Kidney tubule cell (primary cell): ENCODE measurements at places on chromosomes 12 and 14.
A peak's percentile ranks its signal among the peaks of the same experiment; 100 is the strongest.

DNA sequence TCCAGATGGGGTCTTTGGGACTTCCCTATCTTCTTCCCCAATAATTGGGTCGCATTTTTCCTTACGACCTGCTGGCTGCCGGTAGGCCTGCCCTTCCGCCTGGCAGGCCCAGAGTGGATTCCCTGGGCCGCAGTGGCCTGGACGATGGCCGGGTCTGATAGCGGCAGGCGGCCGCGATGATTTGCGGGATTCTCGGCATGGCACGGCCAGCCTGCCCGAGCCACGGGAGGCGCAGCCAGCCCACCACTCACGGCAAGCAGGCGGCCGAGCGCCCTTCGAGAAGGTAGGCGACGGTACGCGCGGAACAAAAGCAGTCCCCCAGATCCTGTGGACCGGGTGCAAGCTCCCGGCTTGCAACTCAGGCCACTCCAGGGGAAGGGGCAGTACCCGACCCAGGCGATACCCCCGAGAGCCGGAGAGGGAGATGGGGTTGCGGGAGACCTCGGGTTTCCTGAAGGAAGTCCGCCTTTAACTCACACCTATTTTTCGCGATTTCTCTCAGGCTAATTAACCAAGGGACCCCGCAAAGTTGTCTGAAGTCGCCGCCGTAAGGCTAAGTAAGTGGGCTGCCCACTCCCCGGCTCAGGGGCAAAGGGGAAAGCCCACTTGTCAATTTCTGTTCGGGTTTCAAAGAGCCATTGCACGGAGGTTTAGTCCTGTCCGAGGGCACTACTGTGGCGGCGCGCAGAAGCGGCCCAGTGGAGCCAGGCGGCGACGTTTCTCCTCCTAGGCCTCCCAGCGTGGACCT, 1.4 kb upstream of the GSC start:
- DNase-seq, result no peak

DNA sequence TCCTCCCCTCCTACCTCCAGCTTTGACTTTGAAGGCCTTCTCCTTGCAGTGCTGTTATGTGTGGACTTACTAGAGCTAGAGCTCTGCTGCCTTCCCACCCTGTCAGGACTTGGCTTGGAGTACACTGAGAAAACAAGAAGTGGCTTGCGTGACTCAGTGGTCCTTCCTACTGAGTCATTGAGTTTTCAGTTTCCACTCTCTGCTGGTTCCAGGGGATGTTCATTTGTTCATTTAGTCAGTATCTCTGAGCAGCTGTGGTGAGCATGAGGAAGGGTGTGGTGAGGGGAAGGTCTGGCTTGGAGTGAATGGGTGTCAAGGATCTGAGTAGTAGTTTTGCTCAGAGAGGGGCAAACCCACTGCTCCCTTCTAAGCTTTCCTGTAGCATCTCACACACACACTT, 17.2 kb upstream of the ELK3 start:
- DNase-seq, result peak; percentile 78

DNA sequence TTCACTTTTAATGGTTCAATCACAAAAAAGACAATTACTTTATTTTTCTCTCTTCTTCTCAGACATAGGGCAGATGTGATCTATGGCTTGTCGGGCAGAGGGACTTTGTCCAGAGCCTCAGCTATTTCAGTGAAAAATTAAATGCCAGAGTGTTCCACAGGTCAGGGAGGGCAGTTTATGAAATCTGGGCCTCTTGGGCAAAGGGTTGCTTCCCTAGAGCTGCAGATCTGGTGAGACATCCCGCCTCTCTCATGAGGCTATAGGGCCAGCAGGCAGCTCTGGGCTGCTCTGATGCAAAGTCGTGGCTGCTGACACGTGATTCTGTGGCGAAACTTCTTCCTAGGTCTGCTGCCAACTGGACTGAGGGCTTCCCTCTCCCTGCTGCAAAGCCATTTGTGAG, 6.0 kb downstream of the CLMN start:
- peak; percentile 64 for DNase-seq

- DNase-seq, result no peak
These were observed 12.1 kb downstream of the FRMD6 start for GRCh38 chr14:51663783-51664326.

DNA sequence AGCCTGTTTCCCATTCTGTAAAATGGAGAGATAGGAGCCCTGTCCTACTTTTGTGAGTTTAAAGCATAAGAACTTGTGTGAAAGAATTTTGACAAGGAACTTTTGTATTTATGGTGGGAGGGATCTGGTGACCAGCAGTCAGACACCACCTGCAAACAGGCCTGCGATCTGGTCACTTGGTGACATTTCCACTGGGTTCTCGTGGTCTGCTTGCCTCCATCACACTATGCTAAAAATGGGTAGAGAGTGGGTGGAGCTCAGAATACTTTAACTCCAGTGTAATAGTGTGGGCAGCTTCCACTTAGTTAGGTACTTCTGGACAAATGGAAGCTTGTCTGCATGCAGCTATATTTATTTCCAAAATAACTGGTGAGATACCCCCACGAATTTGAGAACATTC, 26.5 kb upstream of the PLXNC1 start:
- no peak for DNase-seq

DNA sequence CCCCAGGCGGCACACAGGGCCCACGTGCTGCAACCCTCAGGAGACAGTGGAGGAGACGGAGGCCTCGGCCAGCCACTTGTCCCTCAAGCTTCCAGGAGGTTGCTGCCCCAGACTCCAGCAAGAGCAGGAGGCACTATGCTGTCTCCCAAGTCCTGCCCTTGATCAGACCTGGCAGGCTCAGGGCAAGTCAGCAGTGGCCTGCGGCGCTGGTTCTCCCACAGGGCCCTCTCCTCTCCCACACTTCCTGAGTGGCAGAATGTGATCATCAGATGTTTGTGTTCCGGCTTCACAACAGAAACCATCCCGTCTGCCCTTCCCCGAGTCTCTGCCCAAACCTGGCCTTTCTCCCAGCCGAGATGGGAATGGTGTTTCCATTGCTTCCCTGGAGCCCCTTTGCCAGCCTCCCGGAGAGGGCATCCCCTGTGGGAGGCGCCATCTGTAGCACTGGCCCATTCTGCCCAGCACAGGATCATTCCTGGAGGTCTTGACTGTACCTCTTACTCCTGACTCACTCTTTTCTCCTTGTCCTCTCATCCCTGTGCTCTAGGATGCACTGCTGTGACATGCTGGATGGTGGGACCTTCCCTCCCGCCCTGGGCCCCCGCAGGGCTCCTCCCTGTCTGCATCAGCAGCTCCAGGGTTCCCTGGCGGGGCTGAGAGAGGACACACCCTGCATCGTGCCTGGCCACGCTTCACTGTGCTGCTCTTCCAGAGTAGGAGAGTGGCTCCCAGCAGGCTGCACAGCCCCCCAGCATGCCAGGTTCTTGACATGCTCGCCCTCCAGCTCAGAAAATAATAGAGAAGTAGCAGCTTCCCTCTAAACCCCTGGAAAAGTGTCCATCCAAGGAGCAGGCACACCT, 114.7 kb upstream of the FKBP4 start:
- no peak for DNase-seq

GRCh38 chr14:74610866-74611649, 979 bp downstream of the LTBP2 start:
- DNase-seq, result peak; percentile 19

DNA sequence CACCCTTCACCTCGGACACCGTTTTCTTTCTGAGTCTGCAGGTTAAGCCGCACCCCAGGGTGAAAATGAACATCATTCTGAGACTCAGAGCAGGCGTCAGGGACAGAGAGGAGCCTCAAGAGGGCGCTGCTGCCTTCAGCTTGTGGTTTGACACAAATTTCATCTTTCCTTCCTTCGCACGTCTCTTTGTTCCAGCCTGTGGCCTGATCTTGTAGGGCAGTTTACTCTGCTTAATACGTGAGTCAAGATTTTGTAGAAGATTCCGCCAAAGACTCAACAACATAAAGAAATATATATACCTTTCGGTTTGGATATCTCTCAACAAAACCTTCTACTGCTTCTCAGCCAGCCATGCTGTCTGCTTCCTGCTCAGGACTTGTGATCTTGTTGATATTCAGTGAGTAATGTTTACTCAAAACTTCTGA, 329.3 kb upstream of the OR4E1 start:
- DNase-seq, result no peak

- no peak for DNase-seq
These were observed 194.1 kb downstream of the TMTC3 start for GRCh38 chr12:88336076-88336739.

- no peak for DNase-seq
These were observed 55.2 kb downstream of the WDR20 start for GRCh38 chr14:102194856-102195255.

DNA sequence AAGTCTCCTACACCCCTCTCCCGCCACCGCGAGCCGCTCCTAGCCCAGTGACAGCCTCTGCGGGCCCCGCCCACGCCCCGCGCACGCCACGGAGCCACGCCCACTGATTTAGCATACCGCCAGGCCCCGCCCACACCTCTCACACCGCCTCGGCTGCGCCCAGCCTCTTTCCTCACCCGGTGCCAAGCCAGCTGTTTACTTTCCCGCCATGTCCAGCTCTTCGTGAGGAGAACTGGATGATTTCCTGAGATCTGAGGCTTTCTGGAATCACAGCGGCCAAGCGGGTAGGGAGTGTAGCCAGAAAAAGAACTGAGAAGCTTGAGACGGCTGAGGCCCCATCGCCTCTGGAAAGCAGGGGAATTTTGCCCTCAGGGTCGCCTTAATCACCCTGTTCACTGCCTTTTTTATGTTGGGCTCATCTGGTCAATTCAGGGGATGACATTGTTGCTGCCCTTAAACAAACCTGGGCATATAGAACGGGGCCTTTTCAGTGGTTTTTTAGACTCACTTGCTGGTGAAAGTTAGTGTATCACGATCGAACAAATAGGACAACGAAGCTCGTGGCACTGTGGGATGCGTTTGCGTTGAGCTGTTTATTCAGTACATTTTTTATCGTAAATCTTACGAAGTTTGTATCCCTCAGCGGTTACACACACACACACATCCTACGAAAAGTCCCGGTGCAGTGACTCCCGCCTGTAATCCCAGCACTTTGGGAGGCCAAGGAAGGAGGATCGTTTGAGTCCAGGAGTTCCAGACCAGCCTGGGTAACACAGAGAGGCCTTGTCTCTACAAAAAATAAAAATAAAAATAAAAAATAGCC, at the start of gene RNF212B:
TSS of gene RNF212B (plus strand) at position 165 of the 823 bp plus-strand sequence. CDS start 2,410 bp downstream, outside the sequence.
- DNase-seq, result peak; percentile 77

DNA sequence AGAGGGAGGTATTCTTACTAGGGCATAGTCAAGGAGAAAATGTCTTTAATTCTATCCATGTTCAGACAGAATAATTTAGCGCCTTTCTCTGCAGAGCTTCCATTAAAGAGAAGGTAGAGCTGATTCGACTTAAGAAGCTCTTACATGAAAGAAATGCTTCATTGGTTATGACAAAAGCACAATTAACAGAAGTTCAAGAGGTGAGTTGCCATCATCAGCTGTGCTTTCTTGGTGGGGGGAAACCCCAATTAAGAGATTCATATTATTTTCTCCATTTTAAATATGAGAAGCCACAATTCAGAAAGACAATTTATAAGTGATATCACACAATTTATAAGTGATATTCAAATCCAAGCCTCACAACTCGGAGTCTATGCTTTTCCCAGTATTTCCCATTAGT, 27.8 kb downstream of the RPGRIP1 start:
- DNase-seq, result no peak

DNA sequence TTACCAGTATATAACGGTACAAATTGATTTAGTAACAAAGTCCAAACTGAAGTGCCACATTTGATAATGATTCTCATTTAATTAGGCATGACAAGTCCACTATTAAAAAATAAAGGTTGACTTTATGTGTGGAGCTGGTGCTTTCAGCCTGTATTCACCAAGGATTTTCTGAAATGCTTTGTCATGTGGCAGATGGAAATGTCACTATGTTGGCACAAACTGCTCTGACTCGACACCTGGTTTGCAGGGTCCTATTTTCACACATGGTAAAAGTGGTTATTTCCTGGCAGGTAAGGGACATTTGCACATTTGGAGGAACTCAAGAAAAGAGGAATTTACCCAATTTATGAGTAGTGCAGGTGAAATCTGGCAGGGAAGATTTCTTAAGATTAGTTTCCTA, 572.6 kb upstream of the MDGA2 start:
- no peak for DNase-seq

GRCh38 chr12:6941782-6942181, 1.8 kb upstream of the RNU7-1 start:
- no peak for DNase-seq

- peak; percentile 76 for DNase-seq
These were observed 9.8 kb upstream of the RIMKLB start for GRCh38 chr12:8687846-8688601.

- DNase-seq, result no peak
These were observed 22.5 kb upstream of the PGF start for GRCh38 chr14:74977901-74978385.

GRCh38 chr12:78229591-78230101, 399.0 kb downstream of the NAV3 start:
- peak; percentile 62 for DNase-seq

GRCh38 chr12:17802657-17803641, 287.0 kb downstream of the RERGL start:
- no peak for DNase-seq

GRCh38 chr14:63759456-63759855, 31.6 kb upstream of the SGPP1 start:
- no peak for DNase-seq

DNA sequence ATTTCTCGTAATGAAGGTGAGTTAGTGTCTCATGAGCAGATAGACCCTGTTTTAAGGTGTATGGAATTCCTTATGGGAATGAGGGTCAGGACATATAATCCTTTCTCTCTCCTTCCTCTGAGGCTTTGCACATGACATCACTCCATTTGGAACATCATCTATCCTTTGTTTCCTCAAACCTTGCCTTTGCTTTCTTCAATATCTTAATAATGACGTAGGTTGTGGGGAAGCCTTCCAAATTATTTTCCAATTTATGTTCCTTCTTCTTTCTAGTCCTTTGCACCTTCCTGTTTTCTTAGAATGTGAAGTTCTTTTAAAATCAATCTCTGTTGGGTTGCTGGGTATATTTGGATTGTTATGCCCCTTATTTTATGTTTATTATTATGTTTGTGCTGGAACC, 502.9 kb upstream of the STXBP6 start:
- DNase-seq, result no peak

- DNase-seq, result peak; percentile 90
These were observed 34.5 kb downstream of the SCARB1 start for GRCh38 chr12:124829008-124829707.

- DNase-seq, result no peak
These were observed 10.5 kb downstream of the DCN start for GRCh38 chr12:91172096-91172495.

DNA sequence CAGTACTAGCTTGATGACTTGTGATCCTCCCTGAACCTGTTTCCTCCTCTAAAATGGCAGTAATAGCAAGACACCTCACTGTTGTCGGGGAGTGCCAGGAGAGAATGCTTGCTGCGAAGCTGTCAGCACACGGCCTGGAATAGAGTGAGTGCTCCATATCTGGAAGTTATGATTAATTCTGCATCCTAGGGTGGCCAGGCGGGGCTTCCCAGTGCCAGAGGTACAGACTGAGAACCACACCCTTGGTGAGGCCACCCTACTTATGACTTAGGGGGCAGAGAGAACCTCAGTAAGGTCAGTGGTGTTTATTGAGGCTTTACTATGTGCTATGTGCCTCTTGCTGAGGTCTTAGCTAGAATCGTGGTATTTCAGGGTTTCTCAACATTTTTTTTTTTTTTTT, 20.1 kb downstream of the MORN3 start:
- no peak for DNase-seq
